Activated CD4-positive, alpha-beta T cell treated with anti-CD3 and anti-CD28 coated beads, Interleukin-2, amount 10 ng/mL, durations not matched to agents 7 days and 5 days (primary cell): ENCODE measurements at places on chromosomes 6 and 20. TPM values are rescaled to one million over a fixed set of nuclear protein-coding genes. Genes with fewer than 3 reads are reported as not detected.

Gene BPI
- not detected for total RNA-seq

Gene PDSS2
- total RNA-seq: 13.9 TPM

- DNase-seq: no peak
These were observed 18.8 kb downstream of the OR2A4 start for GRCh38 chr6:131682442-131682841.

Gene EPPIN
- not detected for total RNA-seq

GRCh38 chr6:168979254-168979653 lies 274.4 kb downstream of the THBS2 start:
- no peak for DNase-seq
